ENCODE measurements at places on chromosomes 2 and 18.
A peak's percentile ranks its signal among the peaks of the same experiment; 100 is the strongest.

DNA sequence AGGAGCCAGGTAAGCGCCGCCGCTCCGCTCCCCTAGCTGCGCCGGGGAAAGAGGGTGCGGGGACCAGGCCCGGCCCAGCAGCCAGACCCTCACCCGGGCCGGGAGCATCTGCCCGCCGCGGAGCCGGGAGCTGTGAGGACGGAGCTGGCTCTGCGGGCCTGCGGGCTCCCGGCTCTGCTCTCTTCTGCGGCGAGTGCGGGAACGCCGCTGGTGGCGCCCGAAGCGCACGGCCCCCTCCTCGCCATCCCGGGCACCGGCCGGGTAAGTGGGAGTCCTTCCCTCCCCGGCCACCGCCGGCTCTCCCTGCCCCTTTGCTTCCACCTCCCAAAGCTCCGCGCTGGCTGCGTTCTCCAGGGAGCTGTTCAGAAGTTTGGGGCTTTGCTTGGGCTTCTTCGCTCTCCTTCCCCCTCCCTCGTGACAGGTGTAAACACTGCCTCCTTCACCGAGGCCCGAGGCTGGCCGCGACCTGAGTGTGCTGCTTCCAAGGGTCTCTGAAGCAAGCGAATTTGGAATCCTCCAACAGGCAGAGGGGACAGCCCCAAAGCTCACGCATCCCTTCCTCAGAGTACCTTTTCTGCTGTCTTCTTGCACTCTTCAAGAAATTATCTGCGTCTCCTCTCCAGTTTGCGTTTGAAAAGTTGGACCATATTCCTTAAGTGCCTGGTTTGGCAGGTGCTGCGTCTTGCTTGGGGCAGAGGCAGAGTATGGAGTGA lies 632 bp downstream of the AFTPH start:
- ATAC-seq, result peak; percentile 31

DNA sequence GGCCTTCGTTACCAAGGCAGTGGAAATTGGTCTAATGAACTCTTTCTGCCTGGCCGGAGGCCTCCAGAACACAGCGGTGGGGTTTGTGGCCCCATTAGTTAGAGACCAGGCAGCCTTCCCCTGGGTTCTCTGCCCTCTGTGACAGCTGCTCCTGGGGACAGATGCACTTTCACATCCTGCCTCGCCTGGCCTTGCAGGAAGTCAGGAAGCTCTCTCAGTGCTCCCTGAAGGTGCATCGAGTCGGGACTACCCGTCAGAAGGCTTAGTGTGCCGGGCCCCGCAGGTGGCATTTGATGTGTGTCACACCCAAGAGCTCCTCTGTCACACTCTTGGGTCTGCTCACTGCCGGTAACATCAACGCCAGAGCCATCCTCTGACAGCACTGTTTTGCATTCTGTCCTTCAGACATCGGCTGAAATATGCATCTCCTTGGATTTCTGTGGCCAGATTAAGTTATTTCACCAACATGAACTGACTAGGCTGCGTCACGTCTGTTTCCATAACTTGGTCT lies 158.3 kb downstream of the LDLRAD4 start:
- no peak for ATAC-seq

DNA sequence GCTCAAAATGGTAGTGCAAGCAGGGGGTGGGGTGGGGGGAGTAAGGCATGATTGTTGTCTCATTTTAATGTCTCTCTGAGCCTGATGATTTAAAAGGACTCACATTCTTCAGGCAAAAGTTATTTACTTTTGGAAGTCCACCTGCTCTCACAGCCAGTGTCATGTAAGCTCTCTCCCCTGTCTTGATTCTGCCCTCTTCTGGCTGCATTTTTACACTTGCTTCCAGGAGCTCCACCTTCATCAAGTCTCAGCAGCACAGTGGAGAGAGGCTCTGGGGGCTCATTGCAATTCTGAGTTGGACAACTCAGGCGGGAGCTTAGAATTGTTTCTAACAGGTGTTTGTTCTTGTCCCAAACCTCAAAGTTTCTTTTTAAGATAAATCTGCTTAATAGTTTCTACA lies 39.2 kb downstream of the GNAL start:
- no peak for ATAC-seq

DNA sequence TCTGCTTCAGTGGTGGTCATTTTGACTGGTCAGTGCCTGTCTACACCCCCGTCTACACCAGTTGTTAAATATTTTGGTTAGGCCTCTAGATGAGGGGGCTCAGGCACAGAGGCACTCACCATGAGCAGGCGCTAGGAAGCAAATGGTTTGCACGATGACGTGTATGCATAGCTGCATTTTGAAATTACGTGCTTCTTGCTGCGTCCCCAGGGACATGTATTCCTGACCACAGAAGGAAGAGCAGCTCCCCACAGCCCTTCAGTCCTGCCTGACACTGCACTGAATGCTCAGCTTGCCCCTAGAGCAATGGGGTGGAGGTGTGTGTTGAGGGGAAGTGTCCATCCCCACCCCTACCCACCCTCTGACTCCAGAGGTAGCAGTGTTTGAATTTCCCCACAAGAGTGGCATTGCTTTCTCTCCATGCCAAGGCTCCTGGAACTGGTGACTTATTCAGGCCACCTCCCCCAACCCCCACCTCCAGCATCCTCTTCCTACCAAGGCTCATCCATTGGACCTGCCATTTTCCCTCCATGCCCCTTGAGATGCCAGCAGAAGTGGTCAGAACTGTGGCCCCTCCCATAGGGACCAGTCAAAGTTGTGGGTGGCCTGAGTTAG lies 11.4 kb upstream of the ZAP70 start:
- no peak for ATAC-seq

GRCh38 chr2:65711863-65712262 lies 279.5 kb upstream of the SPRED2 start:
- no peak for ATAC-seq

- no peak for ATAC-seq
Observed at GRCh38 chr18:76386886-76387285, 108.2 kb downstream of the ZNF516 start.

- ATAC-seq, result no peak
Observed at GRCh38 chr2:226423498-226423960, 376.1 kb downstream of the IRS1 start.

- ATAC-seq, result no peak
Observed at GRCh38 chr2:235168174-235168979, 216.6 kb downstream of the SH3BP4 start.

GRCh38 chr2:227870710-227871374 lies 589 bp upstream of the DAW1 start:
- ATAC-seq, result peak; percentile 13

- peak; percentile 29 for ATAC-seq
Observed at GRCh38 chr2:120564213-120565094, 171.2 kb upstream of the GLI2 start.

DNA sequence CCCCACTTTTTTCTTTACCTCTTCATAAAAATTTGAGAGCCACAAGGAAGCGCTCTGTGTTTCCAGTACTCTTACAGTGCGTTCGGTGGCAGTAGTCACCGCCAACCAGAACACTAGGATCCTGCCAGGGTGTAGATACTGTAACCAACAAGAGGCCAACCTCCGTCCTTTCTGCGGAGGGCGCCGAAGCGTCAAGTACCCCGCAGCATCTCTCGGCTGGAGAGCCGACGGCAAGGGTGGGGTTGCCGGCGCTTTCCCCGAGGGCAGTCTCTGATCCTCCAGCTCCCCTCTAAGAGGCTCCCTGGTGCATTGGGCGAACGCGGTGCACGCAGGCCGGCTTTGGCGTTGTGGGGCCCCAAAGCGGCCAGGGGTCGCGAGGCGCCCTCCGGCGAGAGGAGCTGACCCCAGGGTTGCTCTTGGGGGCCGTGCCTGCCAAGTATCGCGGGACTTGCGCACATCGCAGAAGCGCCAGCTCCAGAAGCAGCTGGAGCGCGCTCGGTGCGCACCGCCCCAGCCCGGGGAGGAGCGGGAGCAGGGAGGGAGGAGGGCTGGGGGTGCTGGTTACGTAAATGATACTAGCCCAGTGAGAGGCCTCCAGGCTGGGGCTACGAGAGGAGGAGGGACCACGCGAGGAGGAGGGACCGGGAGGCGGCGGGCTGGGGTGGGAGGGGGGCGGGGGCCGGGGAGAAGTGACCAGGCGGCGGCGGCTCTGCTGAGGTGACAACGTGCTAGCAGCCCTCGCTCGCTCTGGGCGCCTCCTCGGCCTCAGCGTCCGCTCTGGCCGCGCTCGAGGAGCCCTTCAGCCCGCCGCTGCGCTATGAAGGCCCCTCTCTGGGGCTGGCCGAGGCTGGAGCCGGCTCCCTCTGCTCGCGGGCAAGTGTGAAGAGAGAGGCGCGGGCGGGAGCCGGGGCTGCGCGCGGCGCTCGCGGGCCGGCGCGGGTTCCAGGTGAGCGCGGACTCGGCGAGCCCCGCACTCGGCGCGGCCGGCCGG lies at the start of gene GALNT13:
Gene GALNT13, plus strand, starts transcription at position 692 of the 991 bp plus-strand sequence.
- ATAC-seq, result no peak

DNA sequence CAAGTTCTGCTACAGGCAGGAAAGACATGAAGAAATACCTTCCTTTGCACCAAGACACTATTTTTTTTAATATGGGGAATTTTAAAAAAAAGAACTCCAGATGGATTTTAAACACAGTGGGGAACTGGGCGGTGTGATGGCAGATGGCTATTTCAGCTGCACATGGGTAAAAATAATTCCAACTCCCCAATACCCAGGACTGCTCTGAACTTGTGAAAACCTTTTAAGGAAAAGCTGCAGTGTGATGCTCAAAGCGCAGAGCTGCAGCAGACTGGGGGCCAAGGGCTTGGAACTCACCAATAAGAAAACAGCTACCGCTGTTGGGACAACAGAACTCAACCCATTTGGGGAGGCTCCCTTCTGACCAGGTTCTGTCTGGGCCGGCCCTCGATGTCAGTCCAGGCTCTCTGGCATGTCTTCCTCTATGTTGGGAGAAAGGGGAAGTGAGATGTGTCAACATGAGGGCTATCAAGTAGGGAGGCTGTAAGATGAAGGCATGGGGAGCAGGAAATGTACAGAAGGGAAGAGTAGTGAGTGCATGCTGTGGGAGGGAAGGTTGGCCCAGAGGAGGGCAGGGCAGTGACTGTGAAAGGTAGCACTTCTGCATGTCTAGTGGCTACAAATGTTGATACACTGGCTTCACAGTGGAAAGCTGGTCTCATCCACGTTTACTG lies 64.0 kb upstream of the SLC14A2 start:
- no peak for ATAC-seq

DNA sequence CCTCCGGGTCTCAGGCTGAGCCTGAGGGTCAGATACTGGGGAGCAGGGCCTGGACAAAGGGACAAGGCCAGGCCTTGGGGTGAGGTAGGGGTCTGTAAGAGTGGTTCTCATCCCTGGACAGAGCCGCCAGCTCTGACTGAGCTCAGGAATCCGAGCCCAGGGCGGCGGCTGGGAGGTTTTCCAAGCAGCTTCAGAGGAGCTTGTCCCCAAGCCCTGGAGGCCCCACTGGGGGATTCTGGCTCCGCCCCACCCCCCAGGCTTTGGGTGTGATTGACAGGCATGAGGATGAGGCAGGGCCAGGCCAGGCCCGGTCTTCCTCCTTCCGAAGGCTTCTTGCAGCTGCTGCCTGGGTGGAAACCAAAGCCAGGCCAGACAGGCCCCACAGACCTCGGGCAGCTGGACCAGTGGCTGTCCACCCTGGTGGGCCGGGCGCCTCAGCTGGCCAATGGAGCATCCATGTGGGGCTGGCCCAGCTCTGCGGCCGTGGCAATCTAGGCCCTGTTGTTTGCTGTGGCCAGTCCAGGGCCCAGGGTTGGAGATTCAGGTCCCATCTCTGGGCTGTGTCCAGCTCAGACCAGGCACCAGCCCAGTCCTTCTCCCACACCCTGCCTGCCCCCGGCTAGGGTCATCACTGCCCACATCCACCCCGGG lies 23.1 kb upstream of the GPC1 start:
- peak; percentile 43 for ATAC-seq

- ATAC-seq, result no peak
Observed at GRCh38 chr18:31760695-31761094, at the start of gene SLC25A52. TSS of gene SLC25A52 (minus strand) at chr18:31760880. CDS start at chr18:31760661, 219 bp downstream.

DNA sequence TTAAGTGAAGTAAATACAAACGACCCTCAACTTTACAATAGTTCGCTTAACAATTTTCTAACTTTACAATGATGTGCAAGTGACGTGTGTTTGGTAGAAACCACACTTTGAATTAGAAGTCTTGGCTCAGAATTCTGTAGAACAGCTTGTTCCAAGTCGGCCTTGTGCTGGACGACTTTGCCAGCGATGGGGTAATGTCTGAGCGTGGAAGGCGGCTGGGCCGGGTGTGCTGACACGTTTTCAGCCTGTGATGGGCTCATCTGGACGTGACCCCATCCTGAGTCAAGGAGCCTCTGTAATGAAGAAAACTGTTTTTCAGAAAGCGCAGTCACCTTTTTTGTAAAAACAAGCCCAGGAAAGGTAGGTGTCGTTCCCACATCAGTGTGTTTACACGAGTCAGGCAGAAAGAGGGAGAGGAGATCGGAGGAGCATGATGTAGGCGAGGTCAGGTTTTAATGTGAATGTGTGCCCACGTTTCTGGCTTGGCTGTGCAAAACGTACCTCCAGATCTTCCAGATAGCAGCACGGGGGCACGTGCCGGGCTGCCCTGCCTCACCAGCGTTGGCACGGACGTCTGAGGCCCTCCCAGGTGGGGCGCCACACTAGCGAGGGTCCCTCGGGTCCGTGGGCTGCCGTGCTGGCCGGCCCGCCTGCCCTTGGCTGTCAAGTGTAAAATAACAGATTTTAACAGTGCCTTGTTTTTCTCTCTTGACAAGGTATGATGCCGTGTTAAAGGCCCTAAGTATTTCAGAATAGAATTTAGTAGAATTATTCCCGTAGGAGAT lies 54.6 kb downstream of the CTDP1 start:
- no peak for ATAC-seq

DNA sequence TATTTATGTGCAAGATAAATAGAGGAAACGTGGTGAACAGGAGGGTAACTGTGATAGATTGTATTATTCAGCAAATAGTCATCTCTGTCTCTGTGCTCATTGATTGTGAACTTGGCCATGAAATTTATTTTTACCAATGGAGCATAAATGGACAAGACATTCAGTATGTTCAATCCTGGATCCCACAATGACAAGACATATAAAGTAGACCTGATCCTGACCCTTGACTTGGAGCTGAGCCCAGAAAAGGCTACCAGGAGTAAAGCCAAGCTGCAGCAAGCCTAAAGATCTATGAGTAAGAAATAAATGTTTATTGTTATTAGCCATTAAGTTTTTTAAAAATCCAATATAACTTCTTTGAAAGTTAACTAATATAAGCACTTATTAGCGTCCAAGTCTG lies 531.2 kb downstream of the PIK3C3 start:
- ATAC-seq, result no peak

DNA sequence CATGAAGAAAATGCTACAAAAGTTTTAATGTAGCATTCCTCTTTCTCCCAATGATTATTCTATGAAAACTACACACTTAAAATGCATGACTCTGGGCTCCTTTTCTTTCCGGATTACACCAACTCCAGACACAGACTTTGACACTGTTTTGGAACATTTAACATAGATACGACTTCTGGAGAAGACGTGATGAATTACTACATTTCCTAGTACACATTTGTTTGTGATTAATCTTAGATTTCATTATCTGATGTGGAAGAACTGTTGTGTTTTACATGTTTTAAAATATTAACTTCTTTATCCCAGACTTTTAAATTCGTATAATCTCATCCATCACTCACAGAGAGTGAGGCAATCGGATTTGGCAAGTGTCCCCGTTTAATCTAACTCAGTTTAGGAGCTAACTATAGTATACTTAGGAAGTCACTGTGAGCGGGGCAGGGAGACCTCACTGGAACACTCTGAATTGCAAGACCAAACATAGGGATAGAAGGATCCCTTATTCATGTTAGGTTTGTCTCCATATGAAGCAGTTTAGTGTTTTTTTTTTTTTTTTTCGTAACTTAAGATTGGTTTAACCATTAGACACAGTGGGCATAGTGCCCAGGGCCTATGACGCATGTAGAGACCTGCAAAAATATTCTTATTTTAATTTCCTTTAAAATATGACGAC lies 66.7 kb downstream of the PDE1A start:
- no peak for ATAC-seq

Data from esophagus mucosa (tissue), 1 donor.